ENCODE measurements at places on chromosomes 11 and 22.

- no peak for DNase-seq
Observed at GRCh38 chr22:43857367-43857766, 4.9 kb downstream of the SULT4A1 start.

- no peak for DNase-seq
Observed at GRCh38 chr22:48097723-48098122, 1335.3 kb downstream of the TBC1D22A start.

DNA sequence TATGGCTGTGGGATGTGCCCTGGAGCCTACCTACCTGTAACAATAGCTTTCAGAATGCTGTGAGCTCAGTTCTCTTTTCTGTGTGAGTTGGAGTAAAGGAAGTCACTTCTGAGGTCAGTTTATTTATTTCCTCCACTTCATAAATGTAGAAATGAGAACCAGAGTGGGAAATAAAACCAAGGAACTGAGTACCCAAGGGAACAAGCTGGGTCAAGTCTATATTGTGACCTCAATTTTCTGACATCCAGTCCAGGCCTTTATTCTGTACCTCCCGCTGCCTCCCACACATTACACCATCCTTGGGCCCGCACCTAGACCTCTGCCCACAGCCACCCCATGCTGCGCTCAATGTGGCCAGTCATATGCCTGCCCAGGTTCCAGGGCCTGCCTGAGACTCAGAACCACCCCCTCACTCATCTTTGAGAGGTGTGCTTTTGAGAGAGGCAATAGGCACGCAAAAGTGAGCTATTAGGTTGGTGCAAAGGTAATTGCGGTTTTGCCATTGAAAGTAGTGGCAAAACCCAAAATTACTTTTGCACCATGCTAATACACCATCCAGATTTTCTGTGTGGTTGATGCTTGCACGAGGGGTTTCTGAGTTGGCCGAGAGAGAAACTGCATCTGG is 9.8 kb downstream of the MS4A6E start:
- no peak for DNase-seq

DNA sequence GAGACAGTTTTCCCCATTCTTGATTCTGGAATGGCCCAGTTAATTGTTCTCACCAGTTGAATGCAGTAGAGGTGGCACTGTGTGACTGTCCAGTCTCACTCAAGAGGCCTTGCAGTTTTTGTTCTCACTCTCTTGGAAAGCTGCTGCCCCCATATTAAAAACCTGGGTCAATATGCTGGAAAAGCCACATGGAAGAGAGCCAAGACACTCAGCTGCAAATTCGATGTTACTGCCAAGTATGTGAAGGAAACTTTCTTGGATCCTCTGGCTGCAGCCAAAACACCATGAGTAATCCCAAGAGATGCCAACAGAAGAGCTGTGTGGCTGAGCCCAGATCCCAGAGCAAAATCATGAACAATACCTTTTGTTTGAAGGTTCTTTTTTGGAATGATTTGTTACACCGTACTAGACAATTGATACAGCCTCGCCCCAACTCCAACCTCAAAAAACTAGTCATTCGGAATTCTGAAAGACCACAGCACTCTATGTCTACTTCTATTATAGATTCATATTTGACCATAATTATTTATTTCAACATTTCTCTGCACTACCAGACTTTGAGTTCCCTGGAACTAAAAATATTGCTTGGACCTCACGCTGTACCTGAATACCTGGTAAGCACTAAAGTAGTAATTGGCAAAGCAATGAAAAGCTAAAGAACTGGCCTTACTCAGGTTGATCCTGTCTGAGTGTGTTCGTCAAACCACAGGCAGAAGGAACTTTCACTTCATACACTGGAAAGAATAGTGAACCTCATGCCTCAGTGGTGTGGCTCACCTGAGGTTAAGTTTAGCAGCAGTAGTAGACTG is 378.8 kb downstream of the ETS1 start:
- no peak for DNase-seq

- no peak for DNase-seq
Observed at GRCh38 chr11:66314561-66315497, 2.0 kb downstream of the CD248 start.

DNA sequence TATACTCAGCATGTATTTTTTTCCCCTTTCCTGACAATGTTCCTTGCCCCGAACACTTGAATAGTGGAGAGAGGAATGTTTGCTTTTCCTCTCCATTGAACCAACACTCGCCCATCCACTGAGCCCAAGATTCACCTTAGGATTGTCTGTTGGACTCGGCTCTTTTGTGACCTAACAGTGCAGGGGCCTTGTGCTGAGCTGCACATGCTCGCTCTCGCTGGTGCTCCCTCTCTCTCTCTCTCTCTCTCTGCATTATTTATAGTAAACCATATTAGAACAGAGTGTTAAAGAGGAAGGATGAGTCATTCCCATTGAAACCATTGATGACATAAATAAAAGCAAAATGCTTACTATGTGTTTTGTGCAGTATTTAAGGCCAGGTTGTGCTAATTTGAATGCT is 20.7 kb downstream of the ZBTB16 start:
- no peak for DNase-seq

- DNase-seq = no peak
Observed at GRCh38 chr11:131441051-131441810, 70.8 kb downstream of the NTM start.

GRCh38 chr11:116742104-116742503 is 30.7 kb downstream of the BUD13 start:
- no peak for DNase-seq

GRCh38 chr11:125257190-125257579 is 92.6 kb downstream of the PKNOX2 start:
- no peak for DNase-seq

DNA sequence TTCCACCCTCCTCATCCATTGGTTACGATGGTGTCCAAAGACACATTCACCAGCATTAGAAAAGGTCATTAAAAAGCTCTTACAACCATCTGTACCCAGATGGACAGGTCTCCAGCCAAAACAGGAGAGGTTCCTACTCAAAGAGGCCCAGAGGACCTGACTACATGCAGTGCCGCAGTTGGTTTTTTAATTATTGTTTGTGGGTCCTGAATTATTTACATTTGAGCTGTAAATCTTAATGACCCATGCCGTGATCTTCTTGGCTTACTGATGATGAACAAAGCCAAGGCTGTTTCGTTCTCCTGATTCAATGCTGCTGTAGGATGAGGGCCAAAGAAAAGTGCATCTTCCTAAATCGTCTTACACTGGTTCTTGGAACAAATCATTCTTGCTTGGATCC is 83.7 kb downstream of the CADM1 start:
- no peak for DNase-seq

- DNase-seq = no peak
Observed at GRCh38 chr11:91174193-91174592, 951.3 kb upstream of the CHORDC1 start.

- no peak for DNase-seq
Observed at GRCh38 chr11:47111318-47111804, 65.3 kb downstream of the ARFGAP2 start.

GRCh38 chr11:2462986-2463765 is 18.4 kb downstream of the KCNQ1 start:
- no peak for DNase-seq

GRCh38 chr11:77800449-77800848 is 20.1 kb downstream of the RSF1 start:
- DNase-seq = no peak

DNA sequence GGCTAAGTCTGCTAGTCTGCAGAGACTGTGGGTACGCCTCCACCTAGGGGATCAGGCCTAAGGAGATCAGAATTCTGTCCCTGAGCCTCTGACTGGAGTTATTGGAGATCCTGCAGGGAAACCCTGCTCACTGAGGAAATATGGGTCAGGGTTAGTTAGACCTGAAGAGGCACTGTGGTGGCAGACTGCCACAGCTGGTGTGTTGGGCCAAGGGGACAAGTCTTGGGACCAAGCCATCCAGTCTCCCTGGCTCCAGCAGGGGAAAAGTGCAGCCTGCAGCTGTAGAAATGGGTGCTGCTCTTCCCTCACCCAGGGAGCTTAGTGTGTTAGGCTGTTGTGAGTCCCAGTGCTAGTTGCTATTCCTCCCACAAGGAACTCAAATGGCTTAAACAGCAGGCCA is 334.8 kb upstream of the LARGE1 start:
- no peak for DNase-seq

DNA sequence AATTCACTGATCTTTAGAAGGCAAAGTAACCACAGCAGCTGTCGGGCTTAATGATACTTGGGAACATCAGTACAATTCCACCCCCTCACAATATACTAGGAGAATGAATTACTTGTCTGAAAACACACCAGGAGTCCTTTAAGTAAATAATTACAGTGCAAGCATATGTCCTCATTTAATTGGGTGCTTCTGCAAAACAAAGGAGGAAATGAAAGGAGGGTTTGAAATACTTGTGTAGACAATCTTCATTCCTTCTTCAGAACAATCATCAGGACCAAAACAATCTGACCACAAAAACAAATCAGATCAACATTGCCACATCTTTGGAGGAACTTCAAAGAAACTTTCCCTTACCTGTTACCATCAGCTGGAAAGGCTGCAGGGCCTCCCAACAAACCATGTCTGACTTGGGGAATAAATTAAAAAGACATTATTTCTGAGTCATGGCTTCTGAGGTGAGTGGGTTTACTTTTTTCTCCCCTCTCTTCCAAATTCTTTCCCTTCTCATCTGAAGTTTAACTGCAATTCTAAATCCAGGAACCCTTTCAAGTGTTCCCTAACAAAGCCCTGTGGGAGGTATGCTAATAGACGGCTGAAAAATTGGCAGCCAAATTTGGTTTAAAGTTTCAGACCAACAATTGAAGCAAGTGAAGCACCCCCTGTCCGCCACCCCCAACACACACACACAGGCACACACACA is 12.5 kb upstream of the CCDC117 start:
- DNase-seq = no peak

DNA sequence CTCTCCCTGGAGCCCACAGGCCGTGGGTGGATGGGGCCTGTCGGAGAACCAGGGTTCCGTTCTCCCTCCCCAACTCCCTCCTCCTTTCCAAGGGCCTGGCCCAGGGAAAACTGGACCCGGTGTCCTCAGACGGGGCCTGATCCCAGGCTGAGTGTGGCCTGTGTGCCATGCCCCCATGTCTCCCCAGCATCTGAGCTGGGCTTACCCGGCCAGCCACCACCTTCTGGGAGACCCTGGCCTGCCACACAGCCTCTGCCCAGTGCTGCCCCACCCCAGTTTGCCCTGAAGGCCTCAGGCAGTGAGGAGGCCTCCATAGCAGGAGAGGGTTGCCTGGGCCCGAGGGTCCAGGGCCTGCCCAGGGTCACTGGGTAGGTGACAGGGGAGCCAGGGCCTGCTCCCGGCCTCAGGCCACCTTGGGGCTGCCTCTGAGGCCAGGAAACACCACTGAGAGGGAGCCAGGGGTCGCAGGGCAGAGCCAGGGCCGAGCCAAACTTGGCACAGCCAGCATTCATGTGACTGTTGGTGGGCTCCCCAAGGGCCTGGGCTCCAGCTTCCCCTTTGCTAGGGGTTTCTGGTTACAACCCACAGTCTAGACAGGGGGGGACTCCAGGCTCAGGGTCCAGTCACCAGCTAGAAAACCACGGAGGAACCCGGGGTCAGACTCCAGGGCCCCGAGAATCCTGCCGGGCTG is 590 bp upstream of the IFITM10 start:
- no peak for DNase-seq

DNA sequence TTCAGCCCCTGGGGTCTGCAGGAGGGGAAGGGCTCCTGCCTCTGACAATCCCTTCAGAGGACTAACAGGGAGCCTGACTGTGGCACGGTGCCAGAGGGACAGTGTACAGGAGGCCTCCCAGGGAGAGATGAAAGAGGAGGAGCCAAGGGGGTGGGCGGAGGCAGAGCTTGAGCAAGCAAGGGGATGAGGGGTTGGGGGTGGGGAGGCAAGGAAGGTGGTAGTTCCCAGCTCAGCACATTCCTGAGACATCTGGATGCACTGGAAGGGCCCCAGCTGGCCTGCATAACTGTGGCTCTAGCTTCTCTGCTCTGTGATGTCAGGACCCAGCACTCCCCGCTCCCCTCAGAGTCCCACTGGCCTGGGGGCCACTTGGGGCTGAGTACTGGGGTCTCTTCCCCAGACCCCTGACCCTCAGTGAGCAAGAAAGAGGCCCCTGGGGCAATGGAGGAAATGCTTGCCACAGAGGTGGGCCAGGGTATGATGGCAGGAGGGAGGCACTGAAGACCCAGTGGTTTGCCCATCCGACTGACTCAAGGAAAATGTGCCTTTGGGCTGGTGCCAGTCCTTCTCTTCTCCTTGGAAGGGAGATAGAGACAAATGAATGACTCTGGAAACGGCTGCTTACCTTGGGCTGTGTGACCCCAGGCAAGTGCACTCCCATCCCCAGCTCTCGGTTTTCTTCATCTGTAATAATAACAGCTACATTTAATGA is 13.3 kb downstream of the CREB3L1 start:
- DNase-seq = no peak

- DNase-seq = no peak
Observed at GRCh38 chr22:49968313-49968830, 7.8 kb downstream of the PIM3 start.

- DNase-seq = no peak
Observed at GRCh38 chr11:46247659-46248058, 29.8 kb upstream of the CREB3L1 start.

- no peak for DNase-seq
Observed at GRCh38 chr22:44342347-44342956, 29.7 kb upstream of the SHISAL1 start.

GRCh38 chr11:124788521-124788920 is 11.7 kb downstream of the MSANTD2 start:
- no peak for DNase-seq

DNA sequence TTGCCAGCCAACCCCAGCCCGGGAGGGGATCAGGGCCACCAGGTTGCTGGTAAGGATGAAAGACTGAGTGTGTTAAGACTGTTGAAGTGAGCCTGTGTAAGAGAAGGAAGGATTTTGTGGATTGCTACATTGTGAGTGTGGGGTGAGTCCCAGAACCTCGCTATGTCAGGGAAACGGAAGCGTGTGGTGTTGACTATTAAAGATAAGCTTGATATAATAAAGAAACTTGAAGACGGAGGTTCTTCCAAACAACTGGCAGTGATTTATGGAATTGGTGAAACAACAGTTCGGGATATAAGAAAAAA is 627 bp downstream of the JRKL start:
- no peak for DNase-seq

DNA sequence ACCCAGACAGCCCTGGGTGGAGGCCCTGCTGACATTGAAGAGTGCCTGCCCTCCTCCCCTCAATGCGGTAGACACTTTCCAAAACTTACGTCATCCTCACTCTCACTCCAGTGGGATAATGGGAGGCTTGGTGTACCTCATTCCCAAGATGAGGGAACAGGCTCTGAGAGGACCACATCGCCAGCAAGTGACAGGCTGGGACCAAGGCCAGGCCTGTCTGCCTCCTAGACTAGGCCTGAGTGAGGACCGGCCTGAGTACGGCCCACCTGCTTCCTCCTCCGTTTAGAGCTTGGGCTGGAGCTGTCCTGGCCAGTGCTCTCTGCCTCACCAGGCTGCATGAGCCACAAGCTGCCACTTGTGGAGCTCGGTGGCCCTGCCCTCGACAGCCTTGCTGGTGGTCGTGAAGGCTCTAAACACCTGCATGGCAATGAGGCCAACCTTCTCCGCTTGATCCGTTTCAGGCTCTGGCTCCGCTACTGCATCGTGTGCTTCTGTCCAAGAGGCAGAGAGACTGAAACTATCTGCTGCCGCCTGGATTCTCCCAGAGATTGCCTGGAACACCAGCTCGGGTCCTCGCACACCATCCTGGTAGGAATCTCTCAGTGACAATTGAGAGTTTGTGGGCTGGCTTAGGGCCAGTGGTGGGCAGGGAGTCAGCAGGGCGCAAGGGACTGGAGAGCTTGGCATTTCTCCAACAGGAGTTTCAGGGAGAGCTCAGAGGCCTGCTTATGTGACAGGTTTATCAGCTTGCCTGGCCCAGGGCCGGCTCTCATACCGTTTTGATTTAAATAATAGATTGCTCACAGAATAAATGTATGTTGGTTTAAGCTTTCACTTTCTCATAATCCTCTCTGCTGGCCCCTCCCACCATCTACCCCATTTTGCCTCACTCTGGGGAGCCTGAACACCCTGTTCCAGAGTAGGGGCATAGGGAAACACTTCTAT is 9.4 kb downstream of the LRRC75B start:
- DNase-seq = no peak
